ENCODE measurements at places on chromosomes 13 and 19.

DNA sequence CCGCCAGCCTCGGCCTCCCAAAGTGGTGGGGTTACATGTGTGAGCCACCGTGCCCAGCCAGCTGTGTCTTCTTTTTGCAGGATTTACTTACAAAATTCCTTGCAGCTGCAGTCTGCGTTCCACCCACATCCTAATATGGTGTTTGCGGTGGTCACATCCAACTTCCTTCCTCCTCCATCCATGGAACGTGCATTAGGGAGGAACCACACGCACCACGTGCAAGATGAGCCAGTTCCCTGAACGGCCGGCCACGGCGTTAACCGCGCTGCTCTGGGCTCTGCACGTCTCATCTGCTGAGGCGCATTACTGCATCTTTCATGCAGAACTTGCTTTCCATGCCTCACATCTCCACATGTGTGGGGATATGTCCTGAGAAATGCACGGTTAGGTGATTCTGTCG, 13.0 kb upstream of the SIGLEC11 start:
- DNase-seq, result no peak

- DNase-seq, result peak; percentile 65
These were observed 1.1 kb upstream of the ZNF763 start for GRCh38 chr19:11963566-11964355.

- DNase-seq, result no peak
These were observed 371.4 kb downstream of the KCNRG start for GRCh38 chr13:50386541-50387050.

- DNase-seq, result no peak
These were observed at the start of gene KEAP1 for GRCh38 chr19:10503002-10503789. Gene KEAP1, minus strand, starts transcription at chr19:10503356. Its CDS starts 3,323 bp downstream, at chr19:10500033.

- no peak for DNase-seq
These were observed 48.4 kb downstream of the WASF3 start for GRCh38 chr13:26605845-26606244.

DNA sequence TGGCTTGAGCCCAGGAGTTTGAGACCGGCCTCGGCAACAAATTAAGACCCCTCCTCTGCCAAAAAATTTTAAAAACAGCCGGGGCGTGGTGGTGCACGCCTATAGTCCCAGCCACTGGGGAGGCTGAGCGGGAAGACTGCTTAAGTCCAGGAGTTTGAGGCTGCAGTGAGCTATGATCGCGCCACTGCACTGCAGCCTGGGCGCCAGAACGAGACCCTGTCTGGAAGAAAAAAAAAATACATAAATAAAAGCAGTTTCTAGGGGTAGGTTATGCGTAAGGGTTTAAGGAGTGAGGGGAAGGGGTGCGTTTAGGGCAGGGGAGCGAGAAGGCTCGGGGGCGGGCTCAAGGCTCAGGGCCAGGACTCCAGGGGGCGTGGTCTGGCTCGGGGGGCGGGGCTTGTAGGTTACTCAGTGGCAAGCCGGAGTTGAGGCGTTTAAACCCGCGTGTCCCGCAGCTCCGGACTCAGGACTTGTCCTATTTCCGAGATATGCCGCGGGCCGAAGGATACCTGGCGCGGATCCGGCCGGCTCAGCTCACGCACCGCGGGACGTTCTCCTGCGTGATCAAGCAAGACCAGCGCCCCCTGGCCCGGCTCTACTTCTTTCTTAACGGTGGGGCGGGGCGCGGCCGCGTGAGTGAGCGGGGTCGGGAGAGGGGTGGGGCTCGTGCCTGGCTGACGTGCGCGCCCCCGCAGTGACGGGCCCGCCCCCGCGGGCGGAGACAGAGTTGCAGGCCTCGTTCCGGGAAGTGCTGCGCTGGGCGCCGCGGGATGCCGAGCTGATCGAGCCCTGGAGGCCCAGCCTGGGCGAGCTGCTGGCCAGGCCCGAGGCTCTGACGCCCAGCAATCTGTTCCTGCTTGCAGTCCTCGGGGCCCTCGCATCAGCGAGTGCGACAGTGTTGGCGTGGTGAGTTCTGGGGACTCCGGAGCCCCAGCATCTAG, 10.7 kb downstream of the SPACA6 start:
- peak; percentile 100 for DNase-seq

- no peak for DNase-seq
These were observed 18.6 kb downstream of the TMEM255B start for GRCh38 chr13:113777311-113778260.

DNA sequence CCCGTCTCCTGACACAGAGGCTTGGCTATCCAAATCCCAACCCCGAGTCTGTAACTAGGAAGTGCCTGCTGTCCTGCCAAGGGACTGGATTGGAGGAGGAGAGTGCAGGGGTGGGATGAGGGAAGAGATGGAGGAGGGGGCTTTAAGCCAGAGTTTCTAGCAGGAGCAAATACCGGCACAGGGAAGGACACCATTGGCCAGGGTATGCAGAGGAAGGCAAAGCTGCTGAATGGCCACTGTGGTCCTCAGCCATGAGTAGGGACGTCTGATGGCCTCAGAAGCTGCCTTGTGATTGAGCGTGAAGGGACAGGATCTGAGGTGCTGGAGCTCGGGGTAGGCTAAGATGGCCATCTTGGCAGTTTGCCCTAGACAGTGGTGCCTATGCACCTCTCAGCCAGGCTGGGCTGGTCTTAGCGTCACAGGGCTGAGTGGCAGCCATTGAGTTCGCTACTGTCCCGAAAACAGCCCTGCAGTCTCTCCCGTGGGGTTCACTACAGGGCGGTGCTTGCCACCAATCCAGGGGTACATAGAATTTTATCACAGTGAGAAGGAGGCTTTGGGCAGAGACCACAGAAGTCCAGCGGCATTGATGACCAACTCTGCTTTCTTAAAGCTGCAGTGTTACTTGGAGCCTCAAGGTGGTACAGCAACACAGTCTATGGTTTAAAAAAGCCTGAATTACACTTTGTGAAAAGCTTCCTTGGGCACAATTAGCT, 61.8 kb downstream of the AKAP11 start:
- DNase-seq, result no peak

GRCh38 chr13:113768018-113768905, 9.2 kb downstream of the TMEM255B start:
- no peak for DNase-seq

GRCh38 chr13:114264886-114265611, 16.4 kb upstream of the UPF3A start:
- DNase-seq, result no peak

DNA sequence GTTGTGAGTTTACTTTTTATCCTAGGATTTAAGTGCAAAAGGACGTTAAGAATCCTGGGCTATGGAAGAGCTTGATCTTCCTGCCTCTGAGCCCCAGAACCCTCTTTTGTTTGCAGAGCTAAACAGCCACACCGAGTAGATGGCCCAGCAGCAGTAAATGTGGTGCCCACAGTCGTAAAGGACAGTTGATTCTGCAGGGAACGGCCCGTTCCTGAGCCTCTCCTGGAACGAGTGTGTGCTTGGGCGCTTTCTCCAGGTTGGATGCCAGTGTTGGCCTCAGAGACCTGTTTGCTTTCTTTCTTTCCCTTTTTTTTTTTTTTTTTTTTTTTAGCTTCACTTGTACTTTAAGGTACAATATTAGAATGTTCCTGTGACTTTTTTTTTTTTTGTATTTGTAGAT, 41.7 kb downstream of the SPATA13 start:
- no peak for DNase-seq

DNA sequence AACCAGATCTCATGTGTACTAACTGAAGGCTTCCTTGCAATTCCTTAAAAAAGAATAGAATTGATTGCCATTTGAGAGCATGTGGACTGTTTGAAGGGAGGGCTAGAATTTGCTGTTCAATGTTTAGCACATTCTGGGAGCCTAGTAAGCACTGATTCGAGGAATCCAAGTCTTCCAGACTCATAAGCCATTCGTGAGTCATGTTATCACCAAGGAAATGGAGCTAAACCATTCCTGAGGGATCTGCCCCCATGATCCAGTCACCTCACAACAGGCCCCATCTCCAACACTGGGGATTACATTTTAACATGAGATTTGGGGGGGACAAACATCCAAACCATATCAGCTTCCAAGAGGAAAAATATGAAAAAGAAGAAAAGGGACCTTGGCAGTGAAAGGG, 276.4 kb downstream of the KCNRG start:
- DNase-seq, result no peak

GRCh38 chr19:43330726-43331434, 22.6 kb upstream of the CD177 start:
- DNase-seq, result no peak

- no peak for DNase-seq
These were observed 488.3 kb downstream of the FOXO1 start for GRCh38 chr13:40178130-40178529.

DNA sequence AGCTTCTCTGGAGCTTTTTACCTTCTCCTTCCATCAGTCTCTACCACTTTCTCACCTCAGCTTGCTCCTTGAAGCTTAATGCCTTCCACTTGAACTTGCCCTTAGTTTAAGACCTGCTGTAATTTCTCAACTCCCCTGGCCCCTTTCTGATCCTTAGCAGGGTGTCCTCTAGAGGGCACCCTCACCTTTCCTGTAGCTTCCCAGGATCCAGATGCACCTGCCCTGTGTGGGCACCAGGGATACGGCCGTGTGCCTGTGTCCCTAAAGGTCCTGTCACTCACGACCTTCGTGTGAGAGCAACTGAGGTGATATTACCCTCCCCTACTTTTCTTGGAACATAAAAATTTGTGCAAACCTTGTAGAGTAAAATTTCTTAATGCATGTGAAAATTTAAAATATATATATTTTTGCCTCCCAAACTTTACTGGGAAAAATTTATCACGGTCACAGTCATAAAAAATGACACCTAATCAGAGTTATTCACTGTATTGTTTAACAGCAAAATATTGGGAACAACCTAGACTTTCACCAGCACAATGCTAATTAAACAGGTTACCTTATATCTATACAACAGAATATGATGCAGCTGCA, 46.4 kb downstream of the PSG3 start:
- DNase-seq, result no peak

GRCh38 chr19:14943601-14944000, 2.3 kb downstream of the OR7C2 start:
- no peak for DNase-seq

DNA sequence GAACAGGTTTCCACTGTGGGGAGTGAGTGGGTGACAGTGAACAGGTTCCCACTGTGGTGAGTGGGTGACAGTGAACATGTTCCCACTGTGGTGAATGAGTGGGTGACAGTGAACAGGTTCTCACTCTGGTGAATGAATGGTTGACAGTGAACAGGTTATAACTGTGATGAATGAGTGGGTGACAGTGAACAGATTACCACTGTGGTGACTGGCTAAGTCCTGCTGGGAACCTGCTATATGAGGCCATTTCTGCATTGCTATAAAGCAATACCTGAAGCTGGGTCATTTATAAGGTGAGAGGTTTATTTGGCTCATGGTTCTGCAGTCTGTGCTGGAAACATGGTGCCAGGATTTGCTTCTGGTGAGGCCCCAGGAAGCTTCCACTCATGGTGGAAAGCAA, 637.1 kb downstream of the UQCRFS1 start:
- DNase-seq, result no peak

GRCh38 chr13:76927955-76928354, 20.4 kb upstream of the ACOD1 start:
- DNase-seq, result no peak

DNA sequence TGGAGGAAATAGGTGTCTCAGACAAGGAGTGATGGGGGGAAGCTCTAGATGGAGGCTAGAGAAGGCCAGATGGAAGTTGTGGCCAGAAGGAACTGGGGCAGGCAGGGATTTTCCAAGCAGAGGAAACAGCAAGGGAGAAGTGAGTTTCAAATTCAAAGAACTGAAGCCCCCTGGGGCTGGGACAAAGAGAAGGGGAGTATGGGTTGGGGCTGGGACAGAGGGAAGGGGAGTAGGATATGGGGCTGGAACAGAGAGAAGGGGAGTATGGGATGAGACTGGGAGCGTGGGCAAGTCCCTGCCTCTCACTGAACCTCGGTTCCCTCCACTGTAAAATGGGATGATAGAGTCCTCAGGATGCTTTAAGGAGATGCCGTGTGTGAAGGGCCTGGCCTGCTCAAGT, 1.9 kb upstream of the GTF2F1 start:
- DNase-seq, result no peak

- no peak for DNase-seq
These were observed 36.0 kb downstream of the POLR1D start for GRCh38 chr13:27657724-27658123.

GRCh38 chr13:64925284-64925683, 2304.9 kb downstream of the PCDH9 start:
- no peak for DNase-seq

- no peak for DNase-seq
These were observed 155.7 kb upstream of the SLITRK1 start for GRCh38 chr13:84038001-84038400.

DNA sequence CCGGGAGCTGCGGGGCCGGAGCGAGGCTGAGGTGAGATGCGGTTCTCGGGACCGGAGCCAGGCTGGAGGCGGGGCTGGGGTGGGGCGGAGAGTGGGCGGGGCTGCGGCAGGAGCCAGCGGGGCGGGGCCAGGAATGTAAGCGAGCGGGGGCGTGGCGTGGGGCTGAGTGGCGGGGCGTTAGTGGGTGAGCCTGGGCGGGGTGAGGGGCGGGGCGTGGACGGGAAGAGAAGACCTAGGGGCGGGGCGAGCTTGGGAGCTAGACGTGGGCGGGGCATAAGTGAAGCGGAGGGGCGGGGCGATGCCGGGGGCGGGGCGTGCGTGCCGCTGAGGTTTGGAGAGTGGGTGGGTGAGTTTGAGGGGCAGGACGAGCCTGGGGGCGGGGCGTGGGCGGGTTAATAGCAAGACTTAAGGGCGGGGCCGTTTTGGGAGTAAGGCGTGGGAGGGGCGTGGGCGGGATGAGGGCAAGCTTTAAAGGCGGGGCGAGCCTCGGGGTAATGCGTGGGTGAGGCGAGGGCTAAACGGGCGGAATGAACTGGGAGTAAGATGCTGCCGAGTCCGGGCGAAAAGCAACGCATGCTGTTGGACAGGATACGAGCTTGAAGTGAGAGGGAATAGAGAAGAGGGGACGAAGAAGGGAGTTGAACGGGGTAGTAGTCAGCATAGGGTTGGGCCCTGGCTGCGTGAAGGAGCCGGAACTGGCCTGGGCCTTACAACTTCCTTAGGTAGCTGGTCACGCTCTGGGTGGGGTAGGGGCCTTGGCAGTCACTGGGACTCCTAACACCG, 572 bp downstream of the SNAPC2 start:
- DNase-seq, result peak; percentile 100

DNA sequence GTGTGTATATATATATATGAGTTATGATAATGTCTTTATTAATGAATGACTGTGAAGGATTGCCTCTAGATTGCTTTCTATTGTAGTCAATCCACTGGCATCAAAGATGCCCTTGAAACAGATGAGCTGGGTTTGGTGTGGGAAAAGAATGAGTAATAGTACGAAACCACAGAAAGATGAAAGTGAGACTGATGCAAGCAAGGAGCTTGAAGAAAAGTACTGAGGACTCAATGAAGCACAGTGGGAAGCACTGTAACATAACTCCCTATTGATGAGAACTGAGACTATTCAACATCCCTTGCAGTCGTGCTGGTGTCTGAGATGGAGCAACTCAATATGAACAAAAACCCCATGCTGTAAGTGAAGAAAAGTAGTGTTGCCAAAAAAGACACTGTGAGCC, 1794.2 kb downstream of the SLITRK5 start:
- no peak for DNase-seq

Data from stimulated activated naive CD4-positive, alpha-beta T cell (primary cell).